ENCODE measurements at places on chromosomes 4 and X.

- H3K4me3 ChIP-seq: no peak overlapping the region
- no peaks in the 10 kb centered on the region for H3K36me3 ChIP-seq
- no peaks in the 10 kb centered on the region for H3K27me3 ChIP-seq
- H3K4me1 ChIP-seq: peaks cover 10% of the 10 kb centered on the region
- no peak overlapping the region for H3K27ac ChIP-seq
These were observed 32.5 kb downstream of the MAOA start for GRCh38 chrX:43688586-43688985.

GRCh38 chr4:3471098-3471760 is 8.1 kb downstream of the DOK7 start:
- no peaks in the 10 kb centered on the region for H3K4me1 ChIP-seq
- no peak for DNase-seq
- no peaks in the 10 kb centered on the region for H3K27me3 ChIP-seq
- no peak overlapping the region for H3K27ac ChIP-seq
- no peak overlapping the region for H3K4me3 ChIP-seq

DNA sequence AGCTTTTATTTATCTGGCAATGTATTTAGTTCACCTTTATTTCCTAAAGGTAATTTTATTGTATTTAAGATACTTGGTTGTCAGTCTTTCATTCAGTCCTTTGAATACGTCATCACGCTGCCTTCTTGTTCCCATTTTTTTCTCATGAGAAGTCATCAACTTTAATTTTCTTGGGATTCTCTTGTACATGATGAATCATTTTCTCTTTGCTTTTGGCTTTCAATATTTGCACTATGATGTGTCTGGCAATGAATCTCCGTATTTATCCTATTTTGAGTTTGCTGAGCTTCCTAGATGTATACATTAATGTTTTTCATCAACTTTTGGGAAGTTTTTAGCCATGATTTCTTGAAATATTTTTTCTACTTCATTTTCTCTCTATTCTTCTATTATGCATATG is 28.4 kb downstream of the CLDN2 start:
- no peaks in the 10 kb centered on the region for H3K36me3 ChIP-seq
- no peak overlapping the region for H3K4me3 ChIP-seq
- H3K27ac ChIP-seq: no peak overlapping the region
- 0 out of 2 replicates have a peak, but pooled peaks cover 5% of the 10 kb centered on the region for H3K4me1 ChIP-seq
- no peaks in the 10 kb centered on the region for H3K27me3 ChIP-seq

GRCh38 chr4:111268769-111269414 is 646.0 kb upstream of the PITX2 start:
- H3K4me3 ChIP-seq: no peak overlapping the region
- H3K27me3 ChIP-seq: no peaks in the 10 kb centered on the region
- no peaks in the 10 kb centered on the region for H3K4me1 ChIP-seq
- H3K27ac ChIP-seq: no peak overlapping the region

DNA sequence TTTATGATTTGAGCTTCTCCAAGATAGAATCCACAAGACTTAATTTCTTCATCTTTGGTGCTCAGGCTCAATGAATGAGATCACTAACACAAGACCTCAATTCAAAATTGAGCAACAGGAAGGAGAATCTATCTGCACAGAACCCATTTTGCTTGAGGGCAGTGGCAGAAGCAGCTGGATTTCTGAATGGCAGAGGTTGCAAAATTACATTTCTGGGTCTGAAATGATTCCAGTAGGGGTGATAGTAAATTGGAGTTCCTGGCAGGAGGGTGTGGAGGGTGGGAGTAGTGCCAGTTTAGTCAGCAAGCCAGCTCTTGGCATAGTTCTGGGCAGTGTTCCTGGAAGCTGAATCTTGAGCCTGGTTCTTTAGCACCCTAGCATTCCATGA is 281.1 kb downstream of the SLC7A11 start:
- H3K27ac ChIP-seq: no peak overlapping the region
- H3K27me3 ChIP-seq: no peaks in the 10 kb centered on the region
- H3K4me3 ChIP-seq: no peak overlapping the region
- H3K36me3 ChIP-seq: no peaks in the 10 kb centered on the region
- no peaks in the 10 kb centered on the region for H3K4me1 ChIP-seq

DNA sequence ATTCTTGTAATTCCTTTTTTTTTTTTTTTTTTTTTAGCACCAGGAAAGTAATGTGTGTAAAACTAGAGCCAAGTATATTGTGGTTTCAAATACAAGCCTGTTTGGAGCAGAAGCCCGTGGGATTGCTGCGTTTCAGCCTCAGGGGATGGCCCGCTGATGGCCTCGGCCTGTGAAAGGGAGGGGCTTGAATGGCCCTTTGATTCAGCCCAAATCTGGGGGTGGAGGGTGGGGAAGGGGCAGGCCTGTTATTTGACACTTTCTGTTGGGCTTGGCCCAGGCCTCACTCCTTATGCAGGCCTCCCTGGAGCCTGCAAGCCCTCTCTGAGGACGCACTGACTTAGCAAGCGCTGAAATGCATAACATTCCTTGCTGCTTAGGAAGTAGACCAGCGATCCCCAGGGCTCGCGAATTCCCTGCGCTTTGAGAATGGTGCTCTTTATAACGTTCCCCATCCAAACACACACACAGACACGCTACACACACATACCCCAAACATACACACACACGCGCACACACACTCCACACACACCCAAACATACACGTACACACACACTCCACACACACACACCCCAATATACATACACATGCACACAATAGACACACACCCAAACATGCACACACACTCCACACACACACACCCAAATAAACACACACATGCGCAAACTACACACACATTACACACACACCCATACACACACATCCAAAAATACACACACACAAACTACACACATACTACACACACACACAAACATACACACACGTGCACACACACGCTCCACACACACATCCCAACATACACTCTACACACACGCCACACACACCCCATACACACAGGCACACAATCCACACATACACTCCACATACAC is 29.6 kb downstream of the TLR10 start:
- H3K4me3 ChIP-seq: no peak overlapping the region
- H3K27ac ChIP-seq: peak overlapping the region; percentile 71
- H3K4me1 ChIP-seq: peaks cover 32% of the 10 kb centered on the region
- H3K36me3 ChIP-seq: no peaks in the 10 kb centered on the region
- H3K27me3 ChIP-seq: no peaks in the 10 kb centered on the region
- peak; percentile 89 for DNase-seq
